ENCODE measurements at places on chromosomes 5 and 9. TPM values are rescaled to one million over a fixed set of nuclear protein-coding genes. Genes with fewer than 3 reads are reported as not detected.

GRCh38 chr9:129175825-129176633 lies 2.0 kb downstream of the IER5L start:
- DNase-seq = peak; percentile 90
- H3K36me3 ChIP-seq = no peaks in the 10 kb centered on the region
- H3K27ac ChIP-seq = peak overlapping the region; percentile 67
- peak overlapping the region; percentile 75 for H3K4me3 ChIP-seq
- H3K4me1 ChIP-seq = peaks cover 7% of the 10 kb centered on the region
- peaks cover 5% of the 10 kb centered on the region for H3K27me3 ChIP-seq

- no peaks in the 10 kb centered on the region for H3K27me3 ChIP-seq
- no peaks in the 10 kb centered on the region for H3K4me1 ChIP-seq
- no peak for DNase-seq
- H3K4me3 ChIP-seq = no peak overlapping the region
Measured at GRCh38 chr5:179986328-179986727, 78.6 kb upstream of the TBC1D9B start.

DNA sequence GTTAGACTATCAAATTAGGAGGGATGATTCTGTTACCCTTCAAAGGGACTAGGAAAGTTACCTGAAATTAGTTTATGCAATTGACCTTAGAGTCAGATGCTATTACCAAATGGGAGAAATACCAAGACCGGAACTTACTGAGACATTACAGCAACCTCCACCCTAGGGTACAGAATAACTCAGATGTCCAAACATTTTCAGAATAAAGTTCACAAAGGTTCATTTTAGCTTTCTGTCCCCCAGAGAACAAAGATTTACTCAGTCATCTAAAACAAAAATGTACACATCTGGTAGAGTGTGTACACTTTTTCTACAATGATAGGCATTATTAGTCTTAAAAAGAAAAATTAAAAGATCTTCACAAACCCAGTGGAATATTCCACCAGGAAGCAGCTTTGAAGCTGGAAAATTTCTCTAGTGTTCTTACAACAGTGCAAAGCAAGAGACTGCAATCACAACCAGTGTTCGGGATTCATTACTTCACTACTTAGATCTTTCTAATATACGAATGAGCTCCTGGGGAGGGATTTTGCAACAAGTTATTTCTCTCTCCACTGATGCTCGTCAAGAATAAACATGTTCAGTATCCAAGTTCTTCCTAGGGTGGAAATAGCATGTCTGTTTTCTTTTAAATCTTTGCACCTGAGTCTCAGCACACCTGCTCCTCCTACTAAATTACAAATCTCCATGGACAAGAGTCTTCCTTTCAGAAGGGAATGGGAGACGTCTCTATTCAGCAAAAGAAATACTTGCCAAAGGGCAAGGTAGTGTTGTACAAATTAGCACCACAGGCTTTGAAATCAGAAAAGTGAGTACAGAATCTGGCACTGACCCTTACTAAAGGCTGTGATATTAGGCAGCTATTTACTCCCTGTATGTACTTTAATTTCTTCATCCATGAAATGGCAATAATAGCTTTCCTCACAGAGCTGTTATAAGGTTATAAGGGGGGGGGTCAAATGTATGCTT lies 8.8 kb downstream of the ETF1 start:
- H3K36me3 ChIP-seq = peaks cover 55% of the 10 kb centered on the region
- no peak for DNase-seq
- H3K27me3 ChIP-seq = no peaks in the 10 kb centered on the region
- H3K4me3 ChIP-seq = no peak overlapping the region

GRCh38 chr5:168697034-168697720 lies 118.0 kb upstream of the PANK3 start:
- H3K27me3 ChIP-seq = peaks cover 4% of the 10 kb centered on the region

DNA sequence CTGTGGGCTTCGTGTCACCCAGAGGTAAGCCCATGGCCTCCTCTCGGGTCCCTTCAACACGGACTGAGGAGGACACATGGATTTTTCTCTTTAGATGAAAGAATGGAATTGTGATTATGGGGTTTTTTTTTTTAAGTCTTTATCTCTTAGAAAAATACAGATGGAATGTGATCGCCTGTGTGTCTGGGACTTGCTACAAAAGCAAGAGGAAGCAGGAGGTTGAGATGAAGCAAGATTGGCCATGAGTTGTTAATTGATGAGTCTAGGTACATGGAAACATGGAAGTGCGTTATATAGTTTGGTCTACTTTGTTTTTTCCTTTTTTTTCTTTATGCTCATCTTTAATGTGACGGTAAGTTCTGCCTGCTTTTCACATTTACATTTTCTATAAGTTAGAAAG lies 14.6 kb downstream of the USP20 start:
- H3K36me3 ChIP-seq = peaks cover 31% of the 10 kb centered on the region
- no peak for DNase-seq
- H3K4me3 ChIP-seq = no peak overlapping the region
- H3K27ac ChIP-seq = no peak overlapping the region
- H3K4me1 ChIP-seq = peaks cover 32% of the 10 kb centered on the region
- H3K27me3 ChIP-seq = no peaks in the 10 kb centered on the region

DNA sequence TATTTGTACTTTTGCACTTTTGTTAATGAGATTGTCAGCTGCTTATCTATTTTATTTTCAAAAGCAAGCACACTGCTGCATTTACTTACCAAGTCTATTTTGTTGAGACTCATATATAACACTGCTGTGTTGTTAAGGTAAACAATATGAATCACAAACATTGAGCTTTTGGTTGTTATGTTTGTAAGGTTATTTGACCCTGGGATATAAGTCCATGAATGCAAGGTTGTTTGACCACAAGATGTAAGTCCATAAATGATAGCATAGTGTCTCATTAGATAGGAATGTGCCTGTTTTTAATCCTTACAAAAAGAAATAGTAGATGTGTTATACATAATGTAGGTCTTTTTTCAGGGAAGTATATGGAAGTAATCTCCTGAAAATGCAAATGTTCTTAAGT lies 845.9 kb downstream of the CDH9 start:
- H3K27ac ChIP-seq = no peak overlapping the region
- no peaks in the 10 kb centered on the region for H3K27me3 ChIP-seq
- no peak for DNase-seq
- no peaks in the 10 kb centered on the region for H3K36me3 ChIP-seq
- no peak overlapping the region for H3K4me3 ChIP-seq

- H3K4me3 ChIP-seq = no peak overlapping the region
- no peak for DNase-seq
- no peaks in the 10 kb centered on the region for H3K36me3 ChIP-seq
- H3K27ac ChIP-seq = no peak overlapping the region
- no peaks in the 10 kb centered on the region for H3K4me1 ChIP-seq
- H3K27me3 ChIP-seq = no peaks in the 10 kb centered on the region
Measured at GRCh38 chr5:60248901-60249300, 355.4 kb upstream of the PDE4D start.

DNA sequence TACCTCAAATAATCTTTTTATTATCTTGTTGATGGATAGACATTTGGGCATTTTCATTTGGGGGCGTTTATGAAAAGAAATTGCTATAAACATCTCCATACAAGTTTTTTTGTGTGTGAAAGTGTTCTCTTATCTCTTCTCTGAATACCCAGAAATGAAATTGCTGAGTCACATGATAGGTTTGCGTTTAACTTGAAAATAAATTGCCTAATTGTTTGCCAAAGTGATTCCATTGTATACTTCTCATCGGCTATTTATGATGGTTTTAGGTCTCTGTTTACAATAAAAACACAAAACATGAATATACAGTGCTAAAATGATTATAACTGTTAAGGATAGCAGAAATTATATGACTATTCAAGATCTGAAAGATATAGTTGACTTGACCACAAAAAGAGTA lies 361.7 kb downstream of the TAF11L14 start:
- H3K27ac ChIP-seq = no peak overlapping the region
- H3K4me3 ChIP-seq = no peak overlapping the region
- H3K4me1 ChIP-seq = no peaks in the 10 kb centered on the region
- no peaks in the 10 kb centered on the region for H3K27me3 ChIP-seq

GRCh38 chr9:38153910-38154291 lies 84.9 kb upstream of the SHB start:
- no peaks in the 10 kb centered on the region for H3K36me3 ChIP-seq
- peaks cover 8% of the 10 kb centered on the region for H3K27me3 ChIP-seq
- no peak overlapping the region for H3K27ac ChIP-seq

DNA sequence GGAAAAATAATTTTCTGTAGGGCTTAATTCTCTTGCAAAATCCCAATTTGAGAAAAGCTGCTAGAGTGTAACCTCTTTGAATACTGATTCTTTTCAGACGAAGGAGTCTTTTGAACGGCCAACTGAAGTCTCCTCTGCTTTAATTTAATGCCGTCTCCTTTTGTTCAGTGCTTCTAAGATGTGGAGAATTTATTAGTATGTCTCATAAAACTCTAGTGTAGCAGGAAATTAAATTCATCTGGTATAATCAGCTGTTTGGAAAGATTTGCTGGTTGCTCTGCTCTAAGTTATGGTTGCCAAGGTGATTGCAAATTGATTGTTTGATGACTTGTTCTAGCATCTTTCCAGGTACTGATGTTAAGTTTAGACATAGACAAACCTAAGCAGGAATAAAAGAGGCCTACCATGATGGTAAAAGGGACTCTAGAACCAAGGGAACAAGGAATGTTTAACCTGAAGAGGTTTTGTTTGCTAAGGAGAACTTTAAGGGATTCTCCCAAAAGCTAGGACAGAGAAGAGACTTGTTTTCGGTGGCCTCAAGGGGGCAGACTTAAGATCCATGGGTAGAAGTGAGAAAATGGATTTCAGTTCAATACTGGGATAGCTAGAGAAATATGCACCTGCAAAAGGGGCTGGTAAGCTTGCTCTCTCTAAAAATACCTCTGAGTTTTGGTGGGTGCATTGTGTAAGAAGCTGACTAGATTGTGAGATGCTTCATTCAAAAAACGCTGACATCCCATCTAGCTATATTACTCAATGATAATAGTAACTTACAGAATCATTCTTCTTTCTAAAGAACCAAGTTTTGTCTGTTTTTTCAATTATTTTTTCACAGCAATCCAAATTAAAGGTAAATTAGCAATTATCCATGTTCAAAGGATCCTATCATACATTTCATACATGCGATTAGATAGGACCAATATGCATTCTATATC lies 5.7 kb upstream of the ADRB2 start:
- DNase-seq = peak; percentile 32
- no peak overlapping the region for H3K27ac ChIP-seq
- peaks cover 3% of the 10 kb centered on the region for H3K4me1 ChIP-seq
- peaks cover 15% of the 10 kb centered on the region for H3K27me3 ChIP-seq
- H3K4me3 ChIP-seq = no peak overlapping the region
- no peaks in the 10 kb centered on the region for H3K36me3 ChIP-seq

DNA sequence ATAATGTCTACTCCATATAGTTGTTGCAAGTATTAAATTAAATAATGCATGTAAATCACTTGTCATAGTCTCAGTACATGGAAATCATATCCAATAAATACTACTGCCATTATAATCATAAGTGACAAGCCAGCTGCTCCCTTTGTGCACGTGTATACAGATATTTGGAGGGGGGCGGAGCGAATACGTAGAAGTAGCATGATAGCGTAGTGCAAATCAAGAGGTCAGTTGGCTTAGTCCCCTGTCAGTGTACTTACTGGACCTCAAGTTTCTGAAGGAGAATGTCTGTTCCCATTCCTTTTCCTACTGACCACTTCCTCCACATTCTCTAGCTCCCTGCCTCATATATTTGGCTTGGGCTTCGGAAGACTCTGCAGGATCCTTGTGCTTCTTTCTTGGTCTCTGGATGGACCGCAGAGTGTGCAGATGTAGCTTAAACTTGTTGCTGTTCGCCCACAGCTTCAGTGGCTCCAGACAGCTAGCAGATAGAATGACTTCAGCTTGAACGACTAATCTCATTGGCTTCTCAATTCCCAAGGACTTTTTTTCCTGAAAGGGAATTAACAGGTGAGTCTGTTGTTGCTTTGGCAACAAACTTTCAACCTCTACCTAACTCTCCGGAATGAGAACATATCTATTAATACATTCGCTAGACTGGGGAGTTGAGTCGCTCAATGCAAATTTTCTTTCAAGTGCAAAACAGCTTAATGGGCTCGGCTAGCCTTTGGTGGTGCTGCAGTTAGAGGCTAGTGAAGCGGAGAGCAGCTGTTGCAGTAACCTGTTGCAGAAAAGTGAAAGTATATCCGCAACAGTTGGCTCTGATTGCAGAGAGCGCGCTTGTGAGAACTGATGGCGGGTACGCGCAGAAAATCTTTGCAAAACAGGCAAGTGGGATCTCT lies at the start of gene PCDHB1:
Gene PCDHB1 (plus strand): TSS at position 753 of the 899 bp plus-strand sequence. CDS start 97 bp downstream, at position 850.
- H3K27me3 ChIP-seq = peaks cover 51% of the 10 kb centered on the region
- H3K27ac ChIP-seq = no peak within 1 kb of the TSS
- peaks cover 7% of the 10 kb centered on the region for H3K4me1 ChIP-seq
- peaks cover 3% of the 10 kb centered on the region for H3K36me3 ChIP-seq
- peak within 1 kb of the TSS; percentile 34 for H3K4me3 ChIP-seq

DNA sequence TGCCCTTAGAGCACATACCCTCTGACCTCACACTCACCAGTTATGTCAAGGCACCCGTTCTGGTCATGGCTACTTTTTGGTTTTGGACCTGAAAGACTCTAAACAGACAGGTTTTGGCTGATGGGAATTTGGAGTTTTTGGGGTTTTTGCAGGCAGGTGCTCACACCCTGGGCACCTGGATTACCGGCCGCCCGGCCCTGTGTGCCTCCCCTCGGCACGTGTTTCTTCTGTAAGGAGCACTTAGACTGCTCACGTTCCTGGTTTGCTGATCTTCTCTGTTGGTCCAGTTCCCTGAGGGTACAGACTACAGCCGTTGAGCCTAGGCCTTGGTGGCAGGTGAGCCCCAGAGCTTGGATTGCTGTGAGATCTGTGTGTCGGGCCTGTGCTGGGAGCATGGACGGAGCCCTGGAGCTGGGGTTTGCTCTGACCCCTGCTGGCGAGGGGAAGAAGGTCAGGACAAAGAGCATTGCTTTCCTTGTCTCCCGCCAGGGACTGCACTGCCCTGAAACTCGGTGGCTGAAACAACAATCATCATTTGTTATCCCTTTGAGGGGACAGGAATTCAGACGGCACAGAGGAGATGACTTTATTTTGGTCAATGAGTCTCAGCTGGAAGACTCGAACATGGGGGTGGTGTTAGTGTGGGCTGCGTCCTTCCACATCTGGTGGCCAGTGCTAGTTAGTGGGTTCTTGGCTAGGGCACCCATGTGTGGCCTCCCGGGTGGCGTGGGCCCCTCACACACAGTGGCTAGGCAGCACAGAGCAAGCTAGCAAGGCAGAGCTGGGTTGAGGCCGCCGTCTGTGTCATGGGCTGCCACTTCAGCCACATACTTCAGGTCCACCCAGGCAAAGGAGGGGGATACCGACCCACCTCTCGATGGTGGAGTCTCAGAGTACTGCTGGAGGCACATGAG lies 76.4 kb downstream of the EHMT1 start:
- H3K4me1 ChIP-seq = peaks cover 48% of the 10 kb centered on the region
- H3K27ac ChIP-seq = no peak overlapping the region
- H3K4me3 ChIP-seq = no peak overlapping the region
- no peaks in the 10 kb centered on the region for H3K27me3 ChIP-seq

SHLD3 gene
- total RNA-seq = 4.0 TPM

MRPL50 gene
- 17.0 TPM for total RNA-seq

GOLM1 gene
- 1.2 TPM for total RNA-seq

IFNK gene
- total RNA-seq = not detected

PCDHGB3 gene
- total RNA-seq = not detected

COL23A1 gene
- not detected for total RNA-seq

All from activated CD4-positive, alpha-beta T cell treated with anti-CD3 and anti-CD28 coated beads for 36 hours (primary cell).